ENCODE measurements at places on chromosomes 13 and 19.

GRCh38 chr13:45747071-45747470, 45.0 kb downstream of the CBY2 start:
- peak; percentile 33 for DNase-seq

DNA sequence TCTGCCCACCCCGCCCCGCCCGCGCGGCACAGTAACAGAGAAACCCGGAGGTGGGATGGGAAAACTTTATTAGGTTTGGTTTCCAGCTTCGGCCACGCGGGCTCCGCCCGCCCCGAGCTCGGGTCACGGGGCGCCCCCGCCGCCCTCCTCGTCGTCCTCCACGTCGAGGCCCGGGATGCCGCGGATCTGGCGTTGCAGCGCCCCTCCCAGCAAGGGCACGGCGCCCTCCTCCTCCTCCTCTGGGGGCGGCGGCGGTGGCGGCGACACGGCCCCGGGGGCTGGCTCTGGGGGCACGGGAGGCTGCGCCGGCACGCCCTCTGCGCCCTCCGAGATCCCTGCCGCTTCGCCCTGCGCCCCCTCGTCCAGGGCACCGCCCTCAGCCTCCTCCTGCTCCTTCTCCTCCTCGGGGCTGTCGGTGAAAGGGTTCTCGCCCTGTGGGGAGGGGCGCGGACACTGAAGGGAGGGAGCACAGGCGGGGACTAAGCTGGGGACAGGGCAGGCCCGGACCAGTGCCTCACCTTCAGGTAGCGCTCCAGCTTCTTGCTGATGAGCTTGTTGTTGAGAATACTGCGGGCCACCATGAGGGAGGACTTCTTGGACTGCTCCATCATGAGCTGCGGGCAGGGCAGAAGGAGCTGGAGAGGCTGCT, 536 bp upstream of the AKAP8 start:
- peak; percentile 22 for DNase-seq

- peak; percentile 68 for DNase-seq
These were observed 8.1 kb upstream of the CARM1 start for GRCh38 chr19:10863107-10863717.

GRCh38 chr19:38464421-38465082, 31.1 kb downstream of the RYR1 start:
- DNase-seq, result no peak

DNA sequence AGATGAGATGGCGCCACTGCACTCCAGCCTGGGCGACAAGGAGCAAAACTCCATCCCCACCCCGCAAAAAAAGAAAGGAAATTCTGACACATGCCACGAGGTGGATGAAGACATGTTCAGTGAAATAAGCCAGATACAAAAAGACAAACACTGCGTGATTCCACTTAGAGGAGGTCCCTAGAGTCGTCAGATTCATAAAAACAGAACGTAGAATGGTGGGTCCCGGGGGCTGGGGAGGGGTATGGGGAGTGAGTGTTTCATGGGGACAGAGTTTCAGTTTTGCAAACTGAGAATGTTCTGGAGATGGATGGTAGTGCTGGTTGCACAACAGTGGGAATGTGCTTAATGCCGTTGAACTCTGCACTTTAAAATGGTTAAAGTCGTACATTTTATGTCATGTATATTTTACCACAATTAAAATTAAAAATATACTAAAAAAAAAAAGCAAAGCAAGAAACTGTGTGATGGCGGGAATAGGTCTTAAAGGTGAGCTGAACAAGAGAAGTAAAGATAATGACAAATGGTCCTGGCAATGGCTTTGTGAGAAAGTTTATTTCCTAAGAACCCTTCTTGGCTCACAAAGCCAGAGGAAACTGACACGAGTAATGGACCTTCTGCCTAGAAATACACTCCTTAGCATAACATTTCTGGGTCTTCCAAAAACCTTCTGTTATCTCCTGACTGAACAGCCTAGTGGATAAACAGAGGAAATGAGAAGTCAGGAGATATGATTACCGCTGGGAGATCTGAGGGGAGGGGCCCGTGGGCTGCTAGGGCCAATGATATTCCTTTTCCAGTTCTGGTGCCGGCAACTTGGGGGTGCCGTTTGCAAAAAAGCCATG, 4.2 kb upstream of the SPC24 start:
- no peak for DNase-seq
